Ovary (tissue), 10 donors: ENCODE measurements at places on chromosomes 6 and 20.

DNA sequence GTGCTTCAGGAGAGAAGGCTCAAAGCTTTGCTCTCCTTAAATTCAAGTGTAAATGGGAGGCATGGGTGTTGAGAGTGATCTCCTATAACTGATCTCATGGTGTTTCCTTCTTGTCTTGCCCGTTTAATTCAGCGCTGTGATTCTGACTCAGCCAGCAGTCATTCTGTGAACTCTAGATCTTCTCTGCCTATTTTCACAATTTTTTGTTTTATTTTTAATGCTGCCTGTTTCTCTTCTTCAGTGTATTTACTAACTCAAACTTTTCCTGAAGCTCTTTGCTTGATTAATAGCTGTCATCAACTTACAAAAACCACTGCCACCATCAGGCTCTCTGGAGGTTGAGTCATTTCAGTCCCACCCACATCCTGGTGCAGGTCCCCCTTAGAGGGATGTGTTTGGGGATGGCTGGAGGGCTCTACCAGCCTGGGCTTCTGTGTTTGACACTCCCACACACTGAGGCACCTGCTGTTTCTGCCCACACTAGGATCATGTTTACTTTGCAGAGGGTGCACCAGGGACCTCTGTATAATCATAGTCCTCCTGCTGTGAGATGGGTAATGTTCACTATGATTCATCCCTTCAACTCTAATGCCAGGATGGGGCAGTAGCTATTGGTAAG is 94.0 kb downstream of the SHLD1 start:
- no peaks in the 10 kb centered on the region for H3K36me3 ChIP-seq
- H3K27ac ChIP-seq = no peak overlapping the region
- H3K27me3 ChIP-seq = no peaks in the 10 kb centered on the region
- peaks cover 5% of the 10 kb centered on the region for H3K4me1 ChIP-seq
- DNase-seq = no peak

GRCh38 chr6:140380427-140381218 is 1006.2 kb upstream of the CITED2 start:
- DNase-seq = no peak
- H3K27ac ChIP-seq = no peak overlapping the region

GRCh38 chr20:10179574-10180298 is 38.9 kb upstream of the SNAP25 start:
- no peak overlapping the region for H3K4me3 ChIP-seq
- H3K27me3 ChIP-seq = no peaks in the 10 kb centered on the region
- no peak overlapping the region for H3K27ac ChIP-seq
- H3K4me1 ChIP-seq = no peaks in the 10 kb centered on the region
- DNase-seq = no peak
- no peaks in the 10 kb centered on the region for H3K36me3 ChIP-seq

DNA sequence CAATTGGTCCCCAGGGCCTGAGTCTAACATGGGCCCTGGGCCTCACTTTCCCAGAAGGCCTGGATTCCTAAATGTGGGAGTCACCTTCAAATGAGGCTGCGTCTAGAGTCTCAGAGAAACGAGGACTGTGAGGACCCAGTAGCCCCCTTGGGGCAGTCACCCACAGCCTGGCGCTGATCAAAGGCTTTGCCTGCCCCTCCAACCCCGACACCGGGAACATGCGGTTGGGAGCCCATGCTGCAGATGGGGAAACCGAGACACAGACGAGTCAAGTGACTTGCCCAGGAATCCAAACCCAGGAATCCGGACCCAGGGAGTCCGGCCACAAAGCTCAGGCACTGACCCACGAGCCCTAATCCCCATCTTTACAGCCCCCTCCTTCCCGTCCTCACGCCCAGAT is 209.7 kb downstream of the PREX1 start:
- no peak overlapping the region for H3K27ac ChIP-seq
- H3K4me3 ChIP-seq = no peak overlapping the region
- H3K36me3 ChIP-seq = no peaks in the 10 kb centered on the region
- H3K27me3 ChIP-seq = no peaks in the 10 kb centered on the region
- peaks cover 11% of the 10 kb centered on the region for H3K4me1 ChIP-seq
- DNase-seq = no peak

- no peak for DNase-seq
- no peak overlapping the region for H3K27ac ChIP-seq
- no peak overlapping the region for H3K4me3 ChIP-seq
- H3K4me1 ChIP-seq = no peaks in the 10 kb centered on the region
- H3K36me3 ChIP-seq = no peaks in the 10 kb centered on the region
Measured at GRCh38 chr6:140364916-140365315, 990.5 kb upstream of the CITED2 start.
